Renal cortical epithelial cell (primary cell): ENCODE measurements at places on chromosomes 1 and 21.

GRCh38 chr1:17027900-17028299 is 16.2 kb upstream of the ATP13A2 start:
- no peak for DNase-seq

GRCh38 chr1:15866721-15867201 is 19.3 kb downstream of the SPEN start:
- no peak for DNase-seq

GRCh38 chr1:34759503-34760357 is at the start of gene GJB4:
GJB4 (plus strand) TSS chr1:34759740; CDS start chr1:34761255, 1,515 bp downstream.
- no peak for DNase-seq

- no peak for DNase-seq
Observed at GRCh38 chr1:229557913-229558414, 543 bp downstream of the ABCB10 start.

GRCh38 chr1:114594046-114594445 is 12.6 kb upstream of the BCAS2 start:
- no peak for DNase-seq

GRCh38 chr21:33584455-33584854 is 4.0 kb downstream of the DONSON start:
- DNase-seq = no peak

- DNase-seq = no peak
Observed at GRCh38 chr1:97841338-97841737, 79.5 kb downstream of the DPYD start.

DNA sequence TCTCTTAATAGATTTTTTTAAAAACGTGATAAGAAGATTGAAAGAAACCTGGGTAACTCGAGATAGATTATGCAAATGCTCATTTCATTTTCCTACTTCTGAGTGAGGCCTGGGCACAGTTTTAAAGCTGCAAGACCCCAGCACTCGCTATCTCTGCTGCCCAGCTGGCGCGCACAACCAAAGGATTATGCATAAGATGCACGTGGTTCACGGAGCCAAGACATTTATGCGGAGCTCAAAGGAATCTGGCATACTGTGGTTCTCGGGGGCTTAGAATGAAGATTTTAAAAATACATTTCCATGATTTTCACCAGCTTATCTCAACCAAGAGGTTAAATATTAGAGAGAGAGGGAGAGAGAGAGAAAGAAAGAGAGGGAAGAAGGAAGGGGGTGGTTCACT is 210.9 kb downstream of the DSCAM start:
- DNase-seq = no peak

DNA sequence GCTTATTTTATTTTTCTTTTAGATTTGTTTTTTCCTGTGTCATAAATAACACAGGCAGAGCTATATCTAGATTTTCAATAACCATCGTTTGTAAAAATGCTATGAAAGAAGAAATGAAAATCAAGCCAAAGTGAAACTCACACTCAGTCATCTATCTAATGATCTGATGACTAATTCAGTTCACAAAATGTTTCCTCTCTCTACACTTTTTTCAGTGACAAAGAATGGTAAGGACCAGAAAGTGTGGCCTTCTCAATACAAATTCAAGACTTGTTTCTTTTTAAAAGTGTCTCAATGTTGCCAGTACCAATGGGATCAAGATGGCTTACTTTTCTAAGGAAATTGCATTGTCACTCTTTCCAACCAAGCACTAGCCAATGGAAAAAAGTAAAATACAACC is 282.8 kb upstream of the PKN2 start:
- DNase-seq = no peak

DNA sequence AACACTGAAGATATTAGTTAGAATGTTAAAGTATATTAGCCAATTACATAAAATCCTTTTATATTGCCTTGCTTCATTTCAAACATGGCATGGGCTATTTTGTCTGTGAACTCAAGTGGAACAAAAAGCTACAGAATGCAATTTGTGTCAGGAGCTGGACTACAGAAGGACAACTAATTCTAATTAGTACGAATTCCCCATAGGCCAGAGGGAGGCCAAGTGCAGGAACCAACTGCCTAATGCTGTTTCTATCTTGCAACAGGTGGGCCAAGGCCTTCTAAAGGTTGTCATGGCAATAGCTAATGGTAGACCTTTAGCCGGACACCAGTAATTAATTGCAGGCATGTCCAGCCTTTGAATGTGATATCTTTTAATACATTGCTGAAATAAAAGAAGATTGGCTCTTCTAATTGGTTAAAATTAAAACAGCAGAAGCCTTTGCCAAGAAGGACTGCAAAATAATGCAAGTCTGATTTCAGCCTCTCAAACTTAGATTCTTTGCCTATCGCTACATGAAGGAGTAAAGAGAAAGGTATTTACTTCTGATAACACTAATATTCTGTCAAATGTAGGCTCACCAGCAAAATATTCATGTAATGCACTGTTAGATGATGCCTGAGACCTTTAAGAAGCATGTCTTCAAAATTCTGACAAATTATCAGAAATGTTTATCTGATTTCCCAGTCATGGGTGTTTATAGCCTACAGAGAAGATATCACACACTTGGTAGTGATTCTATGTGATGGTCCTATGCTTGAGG is 232.1 kb downstream of the LMO4 start:
- peak; percentile 28 for DNase-seq

DNA sequence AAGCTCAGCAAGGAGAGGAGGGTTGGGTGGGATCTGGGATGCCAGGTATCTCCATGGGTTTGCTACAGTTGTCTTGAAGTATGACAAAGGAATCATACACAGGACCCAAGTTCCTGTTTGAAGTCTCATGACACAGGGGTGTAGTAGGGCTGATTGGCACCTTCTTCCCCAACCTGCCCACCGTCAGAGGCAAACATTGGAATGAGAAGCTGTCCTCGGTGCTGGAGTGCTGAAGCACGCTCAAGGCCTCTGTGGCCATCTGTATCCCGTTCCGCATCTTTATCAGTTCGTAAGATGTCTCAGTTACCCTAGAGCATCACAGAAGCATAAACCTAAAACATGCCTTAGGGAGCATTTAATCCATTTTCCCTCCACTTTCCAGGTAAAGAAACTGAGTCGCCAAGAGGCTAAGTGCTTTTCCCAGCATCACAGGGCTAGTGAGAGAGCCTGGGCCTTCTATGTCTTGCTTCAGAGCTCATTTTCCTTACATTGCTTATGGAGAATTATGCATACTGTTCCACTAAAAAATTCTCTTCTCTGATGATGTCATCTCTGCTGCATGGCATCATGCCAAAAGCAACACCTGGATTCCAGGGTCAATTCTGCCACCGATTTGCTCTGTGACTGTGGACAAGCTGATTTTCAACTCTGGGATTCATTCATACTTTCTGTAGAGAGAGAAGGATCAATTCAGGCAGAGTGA is 34.2 kb downstream of the VWA5B1 start:
- DNase-seq = peak; percentile 2

GRCh38 chr1:198275597-198275996 is 118.8 kb downstream of the NEK7 start:
- no peak for DNase-seq

- no peak for DNase-seq
Observed at GRCh38 chr1:76186554-76187170, 112.1 kb downstream of the ST6GALNAC3 start.

DNA sequence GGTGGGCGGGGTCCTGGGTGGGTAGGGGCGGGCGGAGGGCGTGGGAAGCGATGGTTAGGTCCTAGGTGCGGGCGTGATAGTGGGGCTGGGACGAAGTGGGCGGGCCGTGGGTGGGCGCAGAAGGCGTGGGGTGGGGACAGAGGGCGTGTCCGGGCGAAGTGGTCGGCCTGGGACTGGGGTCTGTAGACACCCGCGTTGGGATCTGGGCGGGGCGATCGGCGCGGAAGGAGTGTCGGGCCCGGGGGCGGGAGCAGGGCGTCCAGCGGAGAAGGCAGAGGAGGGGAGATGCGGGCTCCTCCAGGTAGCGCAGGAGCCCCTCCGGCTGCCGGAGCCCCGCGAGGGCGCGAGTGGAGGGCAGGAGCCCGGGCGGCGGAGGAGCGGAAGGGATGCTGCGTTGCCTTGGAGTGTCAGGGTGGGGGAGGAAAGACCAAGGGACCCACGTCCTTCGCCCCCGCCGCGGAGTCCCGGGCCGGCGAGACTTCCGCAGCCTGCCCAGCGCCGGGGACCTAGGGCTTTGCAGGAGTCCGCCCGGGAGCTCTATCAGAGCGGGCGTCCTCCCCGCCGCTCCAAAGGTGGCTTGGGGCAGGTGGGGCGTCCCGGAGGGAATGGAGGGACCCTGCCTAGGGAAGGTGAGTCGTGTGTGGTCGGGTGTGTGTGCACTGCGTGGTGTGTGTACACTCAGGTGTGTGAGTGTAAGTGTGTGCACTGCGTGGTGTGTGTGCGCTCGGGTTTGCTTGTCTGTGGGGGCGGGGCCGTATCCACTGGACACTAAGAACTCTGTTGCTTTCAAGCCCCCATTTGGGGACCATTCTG is 27.0 kb upstream of the PRSS38 start:
- DNase-seq = peak; percentile 4

DNA sequence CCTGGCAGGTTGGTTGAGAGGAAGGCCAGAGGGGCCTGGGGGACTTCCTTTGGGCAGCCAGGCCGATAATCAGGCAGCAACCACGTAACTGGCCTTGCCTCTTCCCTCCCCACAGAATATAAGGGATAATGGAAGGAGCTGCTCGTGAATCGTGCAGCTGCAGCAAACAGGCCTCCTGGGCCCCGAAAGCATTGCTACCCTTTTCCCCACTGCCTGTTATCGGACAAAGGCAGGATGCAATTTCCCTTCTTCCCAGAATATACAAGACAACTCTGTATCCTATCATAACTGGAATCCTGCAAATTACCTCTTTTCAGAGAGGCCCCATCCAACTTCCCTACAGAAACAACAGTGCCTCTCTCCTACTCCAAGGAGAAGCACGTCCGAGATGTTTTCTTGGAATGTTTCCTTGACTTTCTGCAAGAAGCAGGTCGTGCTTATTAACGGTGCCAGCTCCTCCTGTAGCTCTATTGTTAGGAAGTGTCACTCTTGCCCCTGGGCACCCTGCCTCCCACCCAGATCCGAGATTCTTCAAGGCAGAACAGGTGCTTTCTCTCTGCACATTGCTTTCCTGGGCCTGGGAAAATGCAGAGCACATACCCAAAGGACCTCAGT is 106.0 kb upstream of the TIAM1 start:
- DNase-seq = no peak

DNA sequence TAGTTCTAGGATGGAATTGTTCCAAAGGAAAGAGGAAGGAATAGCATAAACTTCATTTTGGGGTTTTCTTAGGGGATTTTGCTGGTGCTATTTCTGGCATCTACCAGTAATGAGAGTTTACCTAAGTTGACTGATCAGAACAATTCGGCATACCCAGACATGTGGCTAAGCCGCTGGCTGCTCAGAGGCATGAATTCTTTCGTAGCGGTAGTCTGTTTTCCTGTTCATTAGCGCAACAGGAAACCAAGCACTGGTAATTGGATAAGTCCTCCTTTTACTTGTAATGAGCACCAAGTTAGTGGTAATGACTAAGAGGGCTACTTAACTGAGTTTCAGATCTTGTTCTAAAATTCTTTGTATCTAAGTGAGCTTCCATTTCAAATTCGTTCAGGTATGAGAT is 38.6 kb downstream of the C21orf91 start:
- no peak for DNase-seq

- DNase-seq = peak; percentile 35
Observed at GRCh38 chr1:166189126-166189525, 22.3 kb upstream of the FAM78B start.

DNA sequence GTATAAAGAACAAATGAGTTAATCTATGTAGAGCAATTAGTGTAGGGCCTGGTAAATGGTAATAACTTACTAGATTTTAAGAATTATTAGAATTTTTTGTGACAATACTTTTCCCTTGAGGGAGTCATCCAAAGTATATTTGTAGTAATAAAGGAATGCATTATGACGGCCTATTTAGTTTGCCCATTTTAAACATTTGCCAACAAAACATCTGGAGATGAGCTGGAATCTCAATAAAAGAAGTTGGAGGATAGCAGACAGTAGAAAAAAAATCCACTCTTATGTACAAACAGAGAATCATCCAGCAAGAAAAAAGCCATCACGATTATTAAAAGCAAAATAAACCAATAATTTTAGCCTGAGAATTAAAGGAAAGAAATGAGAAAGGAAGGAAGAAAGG is 567.3 kb upstream of the ADAMTS5 start:
- no peak for DNase-seq

- no peak for DNase-seq
Observed at GRCh38 chr1:35646043-35646442, 4.7 kb upstream of the PSMB2 start.

- no peak for DNase-seq
Observed at GRCh38 chr1:10160173-10160572, 50.2 kb upstream of the KIF1B start.

- DNase-seq = no peak
Observed at GRCh38 chr1:1121611-1122077, 5.8 kb upstream of the C1orf159 start.

- no peak for DNase-seq
Observed at GRCh38 chr21:45108808-45109781, 34.7 kb downstream of the ADARB1 start.

DNA sequence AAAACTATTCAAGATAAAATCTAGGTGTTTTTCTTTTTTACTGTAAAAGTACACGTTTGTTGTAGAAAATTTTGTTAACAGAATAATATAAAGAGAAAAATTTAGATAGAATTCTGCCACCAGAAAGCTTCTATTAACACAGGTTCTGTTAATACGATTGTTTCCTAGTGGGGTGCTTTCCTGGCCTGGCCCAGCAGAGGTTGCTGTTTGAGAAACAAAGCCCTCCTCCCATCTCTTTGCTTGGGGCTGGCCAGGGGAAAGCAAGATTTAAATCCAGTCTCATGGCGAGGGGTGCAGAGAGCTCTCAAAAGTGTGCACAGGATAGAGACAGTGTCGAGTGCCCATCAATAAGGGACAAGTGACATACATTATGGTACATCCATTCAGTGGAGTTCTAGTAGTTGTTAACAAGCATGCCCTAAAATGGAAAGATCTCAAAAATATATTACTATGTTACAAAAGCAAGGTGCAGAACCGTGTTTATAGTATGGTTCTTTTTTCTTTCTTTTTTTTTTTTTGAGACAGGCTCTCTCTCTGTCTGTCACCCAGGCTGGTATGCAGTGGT is 14.6 kb upstream of the ACBD3 start:
- DNase-seq = no peak

- DNase-seq = no peak
Observed at GRCh38 chr1:228474507-228474906, 12.7 kb upstream of the RNF187 start.

- peak; percentile 67 for DNase-seq
Observed at GRCh38 chr1:222769971-222770620, 33.1 kb downstream of the FAM177B start.

DNA sequence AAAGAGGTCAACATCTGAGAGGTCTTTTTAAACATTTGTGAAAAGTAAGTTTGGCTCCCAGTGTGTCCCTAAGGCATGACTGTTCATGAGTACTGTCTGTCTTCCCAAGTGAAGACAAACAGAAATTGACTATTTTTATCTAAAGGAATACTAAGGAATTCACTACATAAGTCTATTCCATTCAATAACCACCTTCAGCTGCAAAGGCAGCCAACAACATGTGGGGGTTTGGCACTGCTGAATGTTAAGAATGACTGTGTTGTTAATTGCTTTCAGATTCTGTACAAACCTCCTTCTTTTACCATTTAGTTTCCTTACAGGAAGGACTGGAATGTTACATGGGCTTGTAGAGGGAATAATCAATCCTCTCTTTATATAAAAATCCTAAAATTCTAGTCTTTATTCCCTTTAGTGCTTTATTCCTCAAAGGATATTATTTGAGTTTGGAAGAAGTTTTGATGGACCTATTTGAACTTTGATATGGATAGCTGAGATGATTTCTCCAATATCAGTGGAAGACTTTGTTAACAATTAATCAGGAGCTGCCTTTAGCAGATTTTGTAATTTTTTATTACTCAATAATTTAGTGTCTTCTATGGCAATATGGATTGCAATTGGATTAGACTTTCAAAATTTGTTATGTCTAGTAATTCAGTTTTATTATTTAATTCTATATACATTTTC is 201.7 kb upstream of the CHRM3 start:
- DNase-seq = peak; percentile 27
